Breast epithelium (tissue), 4 donors: ENCODE measurements at places on chromosomes 11 and 22.

DNA sequence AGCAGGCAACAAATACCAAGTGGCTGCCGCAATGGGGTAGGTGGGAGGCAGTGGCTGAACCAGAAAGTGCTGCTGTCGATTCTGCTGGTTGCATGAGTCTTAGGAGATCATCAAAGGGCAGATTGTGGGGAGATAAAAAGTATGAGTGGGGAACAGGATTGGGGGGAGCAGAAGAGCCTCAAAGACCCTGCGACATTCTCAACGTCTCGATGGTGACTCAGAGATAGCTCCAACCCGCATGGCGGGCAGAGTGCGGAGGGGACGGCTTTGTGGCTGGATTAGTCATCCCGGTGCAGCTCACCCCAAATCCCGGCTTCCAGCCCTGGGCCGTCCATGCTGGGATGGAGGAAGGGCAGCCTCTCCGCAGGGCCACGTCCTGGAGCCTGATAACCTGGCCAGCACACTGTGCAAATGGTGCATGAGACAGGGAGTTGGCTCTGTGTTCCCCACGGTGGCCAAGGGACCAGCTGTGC is 11.6 kb upstream of the RTN4R start:
- DNase-seq = no peak
- no peaks in the 10 kb centered on the region for H3K36me3 ChIP-seq
- no peak overlapping the region for H3K27ac ChIP-seq
- H3K27me3 ChIP-seq = no peaks in the 10 kb centered on the region
- H3K4me1 ChIP-seq = no peaks in the 10 kb centered on the region

- H3K4me3 ChIP-seq = peak overlapping the region; percentile 78
- H3K36me3 ChIP-seq = no peaks in the 10 kb centered on the region
- no peaks in the 10 kb centered on the region for H3K27me3 ChIP-seq
- DNase-seq = no peak
- H3K27ac ChIP-seq = peak overlapping the region; percentile 77
- no peaks in the 10 kb centered on the region for H3K4me1 ChIP-seq
These were observed 602 bp upstream of the AQP11 start for GRCh38 chr11:77589181-77589520.

DNA sequence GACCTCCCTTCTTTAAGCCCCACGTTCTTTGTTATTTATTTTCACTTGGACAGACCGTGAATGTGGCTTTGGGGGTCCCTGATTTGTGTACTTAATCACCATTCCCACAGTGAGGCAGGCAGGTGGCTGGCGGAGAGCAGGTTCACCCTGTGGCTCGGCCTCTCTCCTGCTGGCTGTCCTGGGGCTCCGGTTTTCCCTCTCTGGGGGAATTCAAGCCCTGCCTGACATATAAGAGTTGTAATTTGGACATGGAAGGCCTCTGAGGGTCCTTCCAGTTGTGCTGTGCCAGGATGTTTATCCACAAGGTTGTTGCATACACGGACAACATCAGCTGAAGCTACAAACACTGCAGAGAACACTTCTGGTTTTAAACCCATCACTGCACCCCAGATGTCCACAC is 824.5 kb downstream of the TBC1D22A start:
- peaks cover 20% of the 10 kb centered on the region for H3K27me3 ChIP-seq
- H3K36me3 ChIP-seq = no peaks in the 10 kb centered on the region
- H3K4me3 ChIP-seq = no peak overlapping the region
- H3K4me1 ChIP-seq = no peaks in the 10 kb centered on the region
- no peak overlapping the region for H3K27ac ChIP-seq

GRCh38 chr22:38657045-38657909 is 839 bp downstream of the CBY1 start:
- peak overlapping the region; percentile 98 for H3K27ac ChIP-seq
- no peaks in the 10 kb centered on the region for H3K36me3 ChIP-seq
- H3K4me1 ChIP-seq = no peaks in the 10 kb centered on the region
- DNase-seq = no peak
- H3K4me3 ChIP-seq = peak overlapping the region; percentile 93

DNA sequence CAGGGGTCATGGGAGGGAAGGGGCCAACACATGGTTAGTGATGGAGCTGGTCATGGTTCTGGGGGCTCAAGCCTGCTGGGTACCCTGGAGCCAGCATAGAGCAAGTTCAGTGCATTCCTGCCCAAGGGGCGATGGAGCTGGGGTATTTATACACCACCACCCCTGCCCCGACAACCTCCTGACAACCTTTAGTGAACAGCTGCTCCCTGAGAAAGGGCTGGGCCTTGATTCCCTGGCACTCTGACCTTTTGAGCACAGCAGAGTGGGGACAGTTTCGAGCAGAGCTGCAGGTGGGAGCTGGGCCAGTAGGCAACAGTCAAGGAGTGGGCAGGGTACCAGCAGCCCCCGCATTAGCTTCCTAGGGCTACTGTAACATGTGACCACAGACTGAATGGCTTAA is 6.0 kb downstream of the PARVG start:
- no peak for DNase-seq
- H3K4me3 ChIP-seq = no peak overlapping the region
- H3K4me1 ChIP-seq = no peaks in the 10 kb centered on the region
- H3K27me3 ChIP-seq = no peaks in the 10 kb centered on the region
- H3K36me3 ChIP-seq = no peaks in the 10 kb centered on the region

- no peaks in the 10 kb centered on the region for H3K27me3 ChIP-seq
- H3K36me3 ChIP-seq = no peaks in the 10 kb centered on the region
- H3K4me1 ChIP-seq = no peaks in the 10 kb centered on the region
These were observed 46.3 kb upstream of the ANO1 start for GRCh38 chr11:70031631-70032469.

DNA sequence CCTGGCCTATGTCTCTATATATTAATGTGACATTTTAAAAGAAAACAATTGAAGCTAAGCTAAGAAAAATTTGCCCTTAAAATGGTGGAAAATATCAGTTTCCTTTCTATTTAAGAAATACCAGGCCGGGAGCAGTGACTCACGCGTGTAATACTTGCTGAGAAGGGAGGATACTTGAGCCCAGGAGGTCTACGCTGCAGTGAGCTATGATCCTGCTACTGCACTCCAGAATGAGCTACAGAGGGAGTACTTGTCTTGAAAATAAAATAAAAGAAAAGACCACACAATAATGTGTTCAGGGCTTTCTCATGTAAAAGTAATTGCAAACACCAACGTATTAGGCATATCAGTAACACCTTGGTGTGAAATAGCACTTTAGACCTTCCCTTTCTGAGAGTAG is 1.4 kb upstream of the PRSS23 start:
- H3K27ac ChIP-seq = peak overlapping the region; percentile 60
- no peaks in the 10 kb centered on the region for H3K27me3 ChIP-seq
- H3K4me3 ChIP-seq = no peak overlapping the region
- DNase-seq = no peak
- H3K36me3 ChIP-seq = no peaks in the 10 kb centered on the region

DNA sequence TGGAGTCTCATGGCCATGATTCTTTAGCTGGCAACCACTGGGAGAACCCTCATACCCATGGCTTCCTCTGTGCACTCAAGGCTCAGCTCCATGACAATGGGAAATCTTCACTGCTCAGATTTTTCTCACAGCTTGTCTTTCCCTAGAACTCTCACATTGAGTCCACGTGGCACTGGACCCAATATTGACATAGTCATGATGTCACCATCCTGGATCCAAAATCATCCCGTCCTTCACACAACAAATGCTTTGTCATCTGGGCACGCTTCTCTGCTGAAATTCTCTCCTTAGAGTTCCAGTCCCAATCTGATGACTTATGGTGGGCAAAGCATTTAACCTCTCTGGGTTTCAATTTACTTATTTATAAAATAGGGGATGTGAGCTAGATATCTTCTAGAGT is 37.7 kb upstream of the CD44 start:
- no peak overlapping the region for H3K4me3 ChIP-seq
- H3K27me3 ChIP-seq = no peaks in the 10 kb centered on the region
- H3K36me3 ChIP-seq = no peaks in the 10 kb centered on the region
- DNase-seq = no peak

- H3K4me1 ChIP-seq = no peaks in the 10 kb centered on the region
- H3K4me3 ChIP-seq = no peak overlapping the region
- no peak overlapping the region for H3K27ac ChIP-seq
- no peaks in the 10 kb centered on the region for H3K36me3 ChIP-seq
These were observed 43.0 kb upstream of the USP47 start for GRCh38 chr11:11798586-11799438.
